ENCODE measurements at places on chromosomes 7 and 10. TPM values are rescaled to one million over a fixed set of nuclear protein-coding genes. Genes with fewer than 3 reads are reported as not detected.

DNA sequence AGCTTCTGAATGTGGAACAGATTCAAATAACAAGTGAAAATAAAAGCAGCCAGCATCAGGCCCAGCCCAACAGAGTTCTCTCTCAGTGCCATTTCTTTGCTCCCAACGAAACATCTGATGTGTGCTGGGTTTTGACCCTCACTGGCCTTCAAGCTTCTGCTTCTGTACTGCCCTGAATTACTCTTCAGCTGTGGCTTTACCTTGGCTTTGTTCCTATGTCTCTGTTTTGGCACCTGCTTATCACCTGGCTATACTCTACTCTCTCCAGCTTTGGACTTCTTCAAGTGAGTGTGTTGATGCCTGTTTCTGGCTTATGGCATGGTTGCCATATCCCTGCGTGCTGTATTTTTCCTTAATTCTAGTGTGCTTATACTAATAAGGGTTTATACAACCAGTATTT is 768.3 kb downstream of the SORCS1 start:
- H3K36me3 ChIP-seq = no peaks in the 10 kb centered on the region
- H3K4me1 ChIP-seq = no peaks in the 10 kb centered on the region
- no peak overlapping the region for H3K4me3 ChIP-seq

Gene CDK14
- total RNA-seq = 48.9 TPM

DNA sequence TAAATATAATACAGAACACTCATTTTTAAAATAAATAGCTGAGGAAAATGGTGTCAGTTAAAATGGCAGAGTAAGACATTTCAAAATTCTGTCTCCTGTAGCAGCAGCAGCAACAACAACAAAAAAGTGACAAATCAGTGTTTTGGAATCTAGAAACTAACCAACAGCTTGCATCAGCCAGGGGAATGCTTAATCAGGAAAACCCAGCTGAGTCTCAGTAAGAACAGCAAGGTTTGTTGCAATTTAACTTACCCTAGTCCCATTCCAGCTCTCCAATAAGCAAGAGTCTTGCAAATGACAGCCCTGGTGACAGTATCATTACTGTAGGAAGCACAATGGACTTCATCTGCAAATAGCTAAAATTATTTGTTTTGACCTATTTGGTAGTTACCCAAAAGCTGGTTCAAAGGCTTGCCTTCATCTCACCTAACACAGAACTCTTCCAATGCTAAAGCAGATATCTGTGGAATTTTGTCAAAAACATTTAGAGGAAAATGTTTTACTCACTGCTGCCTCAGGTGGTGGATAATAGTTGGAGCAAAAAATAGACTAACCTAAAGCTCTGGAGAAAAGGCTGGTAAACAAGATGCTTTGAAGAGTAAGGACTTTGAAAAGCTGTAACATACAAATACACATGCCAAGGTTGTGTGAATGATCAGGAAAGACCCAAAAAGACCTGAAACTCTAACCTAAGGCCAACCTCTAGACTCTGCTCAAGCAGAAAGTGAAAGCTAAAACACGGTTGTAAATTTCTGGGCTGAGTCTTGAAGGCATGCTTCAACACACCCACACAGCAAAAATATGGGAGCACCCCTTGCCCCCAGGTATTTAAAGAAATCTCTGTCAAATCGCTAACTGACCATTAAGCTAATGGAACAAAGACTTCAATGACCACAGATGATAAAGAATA is 9.9 kb upstream of the ARHGAP22 start:
- DNase-seq = no peak
- H3K36me3 ChIP-seq = no peaks in the 10 kb centered on the region
- H3K4me1 ChIP-seq = no peaks in the 10 kb centered on the region
- no peaks in the 10 kb centered on the region for H3K27me3 ChIP-seq

Gene HSPA14
- 11.7 TPM for total RNA-seq

Gene ANLN
- 4.5 TPM for total RNA-seq

GRCh38 chr10:60208676-60209269 is 180.9 kb downstream of the ANK3 start:
- H3K27me3 ChIP-seq = no peaks in the 10 kb centered on the region
- DNase-seq = no peak
- no peak overlapping the region for H3K27ac ChIP-seq
- H3K4me3 ChIP-seq = no peak overlapping the region
- H3K4me1 ChIP-seq = no peaks in the 10 kb centered on the region

DNA sequence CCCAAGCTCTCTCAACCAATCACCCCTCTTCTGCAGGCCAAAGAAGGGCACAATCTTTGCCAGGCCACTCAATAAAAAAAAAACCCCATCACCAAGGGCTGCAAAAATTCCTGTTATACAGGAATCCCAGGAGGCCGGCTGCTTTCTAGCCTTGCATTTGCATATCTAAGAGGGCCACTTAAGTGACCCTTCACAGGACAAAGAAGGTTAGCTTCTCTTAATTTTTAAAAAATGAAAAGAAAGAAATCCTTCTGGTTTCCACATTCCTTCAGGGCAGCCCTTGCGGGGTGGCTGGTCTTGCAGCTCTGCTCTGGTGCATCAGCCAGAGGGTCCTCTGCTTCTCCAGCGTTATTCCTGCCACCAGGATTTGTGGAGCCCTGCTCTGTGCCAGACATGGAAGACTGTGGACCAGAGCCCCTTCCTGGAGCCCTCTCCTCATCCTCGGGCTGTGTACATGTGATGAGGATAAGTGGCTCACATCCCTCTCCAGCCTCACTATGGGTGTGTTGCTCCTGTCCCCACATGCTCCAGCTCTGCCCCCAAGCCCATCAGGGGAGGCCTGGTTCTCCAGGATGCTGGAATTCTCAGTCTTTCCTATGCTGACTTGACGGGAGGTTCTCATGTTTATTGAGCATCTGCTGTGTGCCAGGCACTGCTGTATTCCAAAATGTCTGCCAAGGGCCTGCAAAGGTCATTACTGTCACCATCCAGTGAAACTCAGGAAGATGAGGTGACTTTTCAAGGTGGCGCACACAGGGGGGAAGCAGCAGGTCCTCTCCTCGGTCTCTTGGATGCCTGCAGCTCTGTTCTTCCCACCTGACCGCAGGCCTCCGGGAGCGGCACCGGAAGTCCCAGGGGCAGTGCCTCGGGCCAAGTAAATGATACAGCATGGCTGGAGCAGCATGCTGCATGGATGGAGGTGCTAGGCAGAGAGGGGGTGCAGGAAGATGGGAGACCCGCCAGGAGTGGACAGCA is 67.7 kb downstream of the ARHGAP22 start:
- H3K4me1 ChIP-seq = no peaks in the 10 kb centered on the region
- no peak overlapping the region for H3K4me3 ChIP-seq
- no peak for DNase-seq
- H3K27me3 ChIP-seq = no peaks in the 10 kb centered on the region

Gene TMEM273
- 5.0 TPM for total RNA-seq

DNA sequence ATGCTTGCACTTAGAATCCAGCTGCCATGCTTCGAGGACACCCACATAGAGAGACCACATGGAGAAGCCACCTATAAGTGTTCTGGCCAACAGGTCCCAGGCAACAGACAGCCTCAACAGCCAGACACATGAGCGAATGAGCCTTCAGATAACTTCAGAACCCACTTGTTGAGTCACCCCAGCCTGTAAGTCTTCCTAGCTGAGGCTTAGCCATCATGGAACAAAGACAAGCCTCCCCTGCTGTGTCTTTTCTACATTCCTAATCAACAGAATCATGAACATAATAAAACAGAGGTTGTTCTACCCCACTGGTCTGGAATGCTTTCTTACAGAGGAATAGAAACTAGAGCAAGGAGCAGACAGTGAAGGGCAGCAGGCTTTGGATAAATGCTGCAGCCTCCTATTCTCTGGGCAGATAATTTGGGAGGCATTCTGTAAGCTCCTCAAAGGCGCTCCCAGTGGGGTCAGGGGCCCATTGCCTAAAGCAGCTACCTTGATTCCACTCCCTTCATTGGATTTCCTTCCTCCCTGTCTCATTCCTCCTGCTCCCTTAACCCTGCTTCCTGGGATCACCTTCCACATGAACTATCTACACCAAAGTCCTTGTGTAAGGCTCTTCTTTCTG is 4.6 kb downstream of the TLL2 start:
- no peaks in the 10 kb centered on the region for H3K36me3 ChIP-seq
- no peak overlapping the region for H3K27ac ChIP-seq
- H3K27me3 ChIP-seq = no peaks in the 10 kb centered on the region
- H3K4me3 ChIP-seq = no peak overlapping the region
- H3K4me1 ChIP-seq = peaks cover 7% of the 10 kb centered on the region

Gene C10orf62
- total RNA-seq = not detected

DNA sequence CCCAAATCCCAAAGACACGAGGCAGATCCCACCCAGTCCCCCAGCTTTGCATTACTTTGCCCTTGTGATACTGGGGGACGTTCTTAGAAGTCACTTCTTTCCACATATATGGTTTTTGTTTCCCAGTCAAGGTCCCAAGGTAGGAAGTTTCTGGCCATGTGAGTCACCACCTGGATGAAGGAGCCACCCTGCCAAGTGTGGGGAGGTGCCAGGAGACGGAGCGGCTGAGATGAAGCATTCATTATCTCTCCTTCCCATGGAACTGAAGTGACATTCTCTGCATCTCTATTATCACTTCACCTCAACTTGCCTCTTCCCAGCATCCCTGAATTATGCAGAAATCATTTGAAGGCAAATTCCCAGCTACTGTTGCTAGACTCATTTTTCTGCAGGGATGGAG is 136.2 kb upstream of the INSYN2A start:
- H3K36me3 ChIP-seq = no peaks in the 10 kb centered on the region

Gene SLC18A2
- 6.3 TPM for total RNA-seq

Gene LRIT1
- total RNA-seq = not detected

DNA sequence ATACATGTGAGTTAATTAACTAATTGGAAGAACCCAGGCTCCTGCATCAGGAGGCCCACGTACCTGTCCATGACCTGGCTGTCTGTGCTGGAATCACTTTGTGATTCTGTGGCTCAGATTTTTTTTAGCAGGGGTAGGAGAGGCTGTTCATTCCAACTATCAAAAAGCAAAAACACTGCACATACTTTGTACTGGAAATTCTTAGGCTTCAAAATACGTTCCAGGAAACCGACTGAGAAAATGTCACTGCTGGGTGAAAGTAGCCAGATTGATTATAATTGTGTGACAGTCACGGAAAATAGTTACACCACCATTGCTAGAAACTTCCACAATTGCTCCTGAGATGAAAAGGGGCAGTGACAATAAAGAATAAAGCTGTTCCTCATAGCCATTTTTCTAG is 91.0 kb downstream of the SLC16A9 start:
- peaks cover 2% of the 10 kb centered on the region for H3K4me1 ChIP-seq
- no peak overlapping the region for H3K4me3 ChIP-seq
- no peaks in the 10 kb centered on the region for H3K36me3 ChIP-seq
- DNase-seq = no peak

All from ovary (tissue), 10 donors.